ENCODE measurements at places on chromosomes 1 and 21. TPM values are rescaled to one million over a fixed set of nuclear protein-coding genes. Genes with fewer than 3 reads are reported as not detected.

DNA sequence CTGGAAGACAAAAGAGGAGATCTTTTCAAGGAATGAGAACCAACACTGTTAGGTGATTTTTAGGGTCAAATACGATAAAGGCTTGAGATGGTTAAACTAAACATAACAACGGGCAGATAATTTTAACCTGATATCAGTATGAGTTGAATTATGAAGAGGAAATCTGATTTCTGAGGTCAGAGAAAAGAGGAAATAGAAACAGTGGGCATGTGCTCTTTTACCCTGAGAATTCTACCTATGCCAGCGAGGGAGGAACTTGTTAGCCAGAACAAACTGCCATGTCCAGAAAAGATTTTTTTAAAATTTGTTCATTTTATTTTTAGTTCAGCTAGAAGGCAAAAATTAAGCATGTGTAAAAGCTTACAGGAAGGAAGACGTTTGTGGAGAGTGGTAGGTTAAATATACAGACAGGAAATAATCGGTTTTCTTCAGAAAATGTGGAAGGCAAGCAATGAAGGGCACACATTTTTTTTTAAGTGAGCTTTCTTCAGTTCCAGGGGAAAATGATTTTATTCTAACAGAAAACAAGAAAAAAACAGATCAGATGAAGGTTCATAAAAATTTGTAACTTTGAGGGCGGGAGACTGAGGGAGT, 1745.3 kb downstream of the MRPL39 start:
- no peak for DNase-seq

DNA sequence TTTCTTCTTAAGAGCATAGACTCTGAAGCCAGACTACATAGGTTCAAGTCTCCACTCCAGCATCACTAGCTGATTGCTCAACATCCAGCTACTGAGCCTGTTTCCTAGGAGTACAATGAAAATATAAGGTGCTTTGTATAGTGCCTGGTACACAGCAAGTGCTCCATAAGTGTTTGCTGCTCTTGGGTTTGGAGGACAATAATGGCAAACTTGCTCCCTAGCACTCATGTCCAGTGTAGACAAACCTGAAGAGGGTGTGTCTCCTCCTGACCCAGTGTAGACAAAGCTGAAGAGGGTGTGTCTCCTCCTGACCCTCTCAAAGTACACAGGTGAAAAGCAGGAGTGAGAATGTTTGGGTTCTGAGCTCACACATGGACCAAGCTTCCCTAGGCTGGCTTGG, 10.5 kb upstream of the ECE1 start:
- DNase-seq: no peak

Gene RPE65
- 5.0 TPM for total RNA-seq

DNA sequence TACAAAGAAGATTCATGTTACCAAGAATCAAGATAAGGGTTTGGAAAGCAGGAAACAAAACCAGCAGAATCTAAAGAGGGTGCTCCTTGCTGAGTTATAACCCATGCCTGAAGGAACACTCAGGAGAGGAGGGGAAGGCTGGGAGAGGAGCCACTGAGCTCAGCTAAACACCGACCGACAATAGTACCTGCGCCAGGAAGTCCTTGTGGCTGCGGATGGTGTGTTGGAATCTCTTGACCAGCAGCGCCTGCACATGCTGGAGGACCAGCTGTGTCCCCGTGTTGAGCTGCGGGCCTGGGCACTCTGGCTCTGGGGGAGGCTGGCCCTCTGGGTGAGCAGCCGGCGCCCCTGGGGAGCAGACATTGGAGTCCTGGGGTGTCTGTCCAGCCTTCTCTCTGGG, 89.4 kb downstream of the ABCA4 start:
- DNase-seq: no peak

DNA sequence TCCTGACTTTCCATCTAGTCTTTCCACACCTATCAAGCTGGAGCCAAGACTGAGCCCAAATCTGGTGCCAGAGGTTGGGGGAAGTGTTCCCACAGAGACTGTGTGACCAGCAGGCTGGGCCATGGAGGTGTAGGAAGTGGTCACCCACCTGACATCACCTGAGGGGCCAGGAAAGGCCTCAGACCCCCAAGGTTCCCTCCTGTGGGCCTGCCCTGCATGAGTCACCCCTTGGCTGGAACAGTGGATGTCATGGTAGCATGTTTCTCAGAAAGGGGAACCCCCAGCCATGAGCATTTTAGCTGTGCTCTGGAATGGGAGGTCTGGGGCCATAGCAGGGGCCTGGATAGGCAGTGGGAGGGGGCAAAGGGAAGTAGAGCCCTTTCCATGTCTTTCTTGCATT, 5.7 kb upstream of the TNFRSF8 start:
- no peak for DNase-seq

DNA sequence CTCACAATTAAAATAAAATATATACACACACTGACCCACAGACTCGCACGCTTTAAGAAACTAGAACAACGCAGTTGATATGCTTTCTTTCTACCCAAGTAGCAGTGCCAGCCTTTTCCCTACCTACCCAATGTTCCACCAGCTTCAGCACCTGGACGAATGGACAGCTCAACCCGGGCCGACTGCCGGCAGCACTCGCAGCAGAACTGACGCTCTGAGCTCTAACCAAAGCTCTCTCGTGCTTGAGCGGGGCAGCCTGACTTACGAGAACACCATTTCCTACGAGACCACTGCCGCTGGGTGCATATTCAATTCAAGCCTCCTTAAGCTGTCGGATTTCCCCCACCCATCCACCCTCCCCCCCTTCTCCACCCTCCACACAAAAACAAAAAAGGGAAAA, 127.4 kb upstream of the DPYD start:
- peak; percentile 57 for DNase-seq

- no peak for DNase-seq
These were observed 217.4 kb upstream of the KIAA0040 start for GRCh38 chr1:175409938-175410337.

GRCh38 chr1:10253755-10254154, 43.4 kb downstream of the KIF1B start:
- no peak for DNase-seq

Gene KIF17
- total RNA-seq: 0.25 TPM

DNA sequence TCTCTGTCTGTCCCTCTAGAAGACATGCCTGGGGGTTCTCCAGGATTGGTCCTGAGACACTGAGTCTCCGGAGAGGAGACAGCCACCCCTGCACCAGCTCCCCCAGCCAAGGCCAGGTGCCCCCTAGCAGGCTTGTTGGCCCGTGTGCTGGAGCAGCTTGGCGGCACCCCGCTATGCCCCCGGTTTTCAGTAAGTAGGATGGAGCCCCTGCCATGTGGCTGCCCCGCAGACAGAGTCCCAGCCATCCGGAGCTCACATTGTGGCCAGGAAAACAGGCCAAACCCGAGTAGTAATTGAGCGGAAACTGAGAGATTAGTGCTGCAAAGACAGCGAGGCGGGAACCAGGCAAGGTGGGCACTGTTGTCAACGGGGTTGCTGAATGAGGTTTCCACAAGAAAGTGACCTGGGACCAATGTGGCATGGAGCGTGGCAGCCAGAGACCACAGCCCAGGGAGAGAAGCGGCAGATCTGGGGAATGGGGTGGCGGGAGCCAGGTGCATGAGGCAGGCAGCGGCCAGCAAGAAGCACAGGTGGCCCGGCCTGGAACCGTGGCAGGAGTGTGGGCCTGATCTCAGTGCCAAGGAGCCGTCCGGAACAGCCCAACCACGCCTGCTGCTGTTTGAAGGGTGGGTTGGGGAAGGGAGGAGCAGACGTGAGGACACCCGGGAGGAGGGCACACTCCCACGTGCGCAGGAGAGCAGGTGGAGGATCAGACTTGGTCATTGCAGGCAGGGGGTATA, 137.4 kb upstream of the VAMP3 start:
- no peak for DNase-seq

GRCh38 chr1:66172272-66172671, 361.7 kb upstream of the SGIP1 start:
- no peak for DNase-seq

- peak; percentile 46 for DNase-seq
These were observed at the start of gene POMGNT1 for GRCh38 chr1:46197964-46198811. POMGNT1 (minus strand) TSS chr1:46198434; CDS start chr1:46197821, 613 bp downstream.

DNA sequence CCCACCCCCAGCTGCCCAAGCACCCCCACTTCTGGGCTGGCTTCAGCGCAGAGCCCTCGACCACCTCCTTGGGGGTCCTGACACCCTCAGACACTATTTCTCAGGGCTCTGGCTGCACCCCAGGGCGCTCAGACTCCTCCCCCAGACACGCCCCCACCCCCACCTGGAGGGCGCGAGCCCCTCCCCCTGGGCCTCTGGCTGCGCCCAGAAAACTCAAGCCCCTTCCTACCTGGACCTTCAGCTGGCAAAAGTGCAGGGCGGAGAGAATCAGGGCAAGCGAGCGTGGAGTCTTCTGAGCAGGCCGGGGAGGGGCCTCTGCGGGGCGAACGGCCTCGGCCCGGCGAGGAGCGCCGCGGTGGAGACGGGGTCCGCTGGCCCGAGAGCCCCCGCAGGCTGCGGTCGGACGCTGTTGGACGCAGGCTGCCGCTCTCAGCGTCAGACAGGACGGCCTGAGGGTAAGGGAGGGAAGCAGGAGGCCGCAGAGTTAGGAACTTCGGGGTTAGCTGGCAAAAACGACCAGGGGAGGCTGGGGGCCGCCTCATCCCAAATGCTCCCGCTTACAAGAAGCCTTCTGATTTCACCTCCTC, 17.4 kb upstream of the NBPF1 start:
- DNase-seq: no peak

Gene C1QTNF12
- total RNA-seq: 1.3 TPM

DNA sequence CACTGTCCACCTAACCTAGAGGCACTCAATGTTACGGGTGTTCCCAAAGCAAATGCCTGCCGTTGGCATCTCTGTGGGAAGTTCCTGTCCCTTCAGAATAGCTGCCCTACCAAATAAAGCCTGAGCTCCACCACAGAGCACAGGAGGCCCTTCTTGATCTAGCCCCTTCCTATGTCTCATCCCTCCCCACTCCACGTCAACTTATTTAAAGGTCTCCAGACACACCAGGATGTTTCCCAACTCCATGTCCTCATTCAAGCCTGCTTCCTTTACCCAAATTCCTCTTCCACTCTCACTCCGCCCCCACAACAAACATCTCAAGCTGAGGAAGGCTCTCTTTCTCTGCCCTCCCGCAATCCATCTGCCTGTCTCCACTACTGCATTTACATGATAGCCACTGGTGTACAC, 87.7 kb downstream of the TGFBR3 start:
- no peak for DNase-seq

Gene PPIH
- total RNA-seq: 40.4 TPM

GRCh38 chr1:22913421-22914141, 59.1 kb downstream of the LACTBL1 start:
- no peak for DNase-seq

DNA sequence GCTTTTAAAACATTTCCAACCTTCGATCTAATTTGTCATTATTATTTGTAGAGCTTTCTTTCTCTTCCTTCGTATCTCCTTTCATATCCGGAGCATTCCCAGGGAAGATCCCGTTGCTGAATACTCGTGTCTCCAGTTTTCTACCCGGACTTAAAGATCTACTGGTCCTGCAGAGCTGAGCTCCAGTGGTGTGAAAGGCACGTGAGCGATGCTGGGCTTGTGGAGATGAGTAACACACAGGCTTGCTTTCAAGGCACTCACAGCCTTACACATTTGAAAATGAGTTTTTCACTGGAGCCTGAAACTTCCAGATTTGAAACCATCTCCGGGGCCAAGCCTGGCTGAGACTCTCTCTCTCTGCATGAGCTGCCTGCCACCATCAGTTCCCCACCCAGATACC, 428.3 kb downstream of the KIF26B start:
- DNase-seq: no peak

Gene OR2T33
- not detected for total RNA-seq

Gene CFAP57
- total RNA-seq: 0.46 TPM

DNA sequence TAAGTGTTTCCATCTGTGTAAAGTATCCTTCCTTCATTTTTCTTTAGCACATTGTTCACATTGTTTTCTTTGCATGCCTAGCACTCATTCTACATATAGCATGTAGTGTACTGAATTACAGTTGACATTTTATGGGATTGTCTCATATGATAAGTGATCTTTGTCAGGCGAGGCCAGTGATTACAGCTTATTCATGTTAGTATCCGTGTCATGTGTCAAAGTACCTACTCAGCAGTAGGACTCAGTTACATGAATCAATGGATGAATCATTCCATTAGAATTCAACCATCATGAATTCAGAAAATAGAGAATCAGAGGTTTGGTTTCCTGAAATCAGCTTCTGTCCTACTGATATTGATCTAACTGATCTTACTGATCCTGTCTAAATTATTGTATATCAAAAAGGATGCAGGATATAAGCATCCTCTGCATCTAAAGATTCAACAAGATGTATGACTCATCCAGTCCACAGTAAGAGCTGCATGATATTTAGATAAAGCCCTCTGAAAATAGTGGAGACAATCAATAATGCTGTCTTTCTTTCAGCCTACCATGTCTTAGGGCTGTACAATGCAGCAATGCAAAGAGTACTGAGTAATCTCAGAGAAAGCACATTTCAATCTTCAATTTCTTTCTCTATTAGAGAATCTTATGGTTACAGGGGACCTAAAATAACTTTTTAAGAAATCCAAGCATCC, 20.7 kb upstream of the HRNR start:
- no peak for DNase-seq

GRCh38 chr1:7235871-7236517, 450.7 kb downstream of the CAMTA1 start:
- no peak for DNase-seq

Gene NOS1AP
- total RNA-seq: 0.02 TPM

- no peak for DNase-seq
These were observed 46.5 kb upstream of the GREM2 start for GRCh38 chr1:240658312-240658960.

Gene HCN3
- 1.6 TPM for total RNA-seq

DNA sequence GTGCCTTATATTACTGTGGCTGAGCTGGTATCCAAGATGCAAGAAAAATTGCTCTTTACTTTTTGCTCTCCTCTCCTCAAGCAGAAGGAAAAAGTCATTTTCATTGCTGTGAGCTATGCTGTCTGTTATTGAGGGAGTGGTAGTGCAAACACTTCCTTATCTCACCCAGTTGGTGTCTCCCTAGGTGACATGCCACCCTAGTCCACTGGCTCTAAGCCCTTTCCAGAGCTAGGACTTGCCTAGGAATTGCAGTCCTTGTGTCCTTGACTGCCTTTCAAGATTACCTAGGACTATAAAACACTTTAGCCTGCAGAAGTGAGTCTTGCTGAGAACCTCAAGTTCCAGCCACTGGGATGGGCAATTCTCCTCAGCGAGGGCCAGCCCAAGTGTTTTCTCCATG, 458.3 kb downstream of the MRPL39 start:
- no peak for DNase-seq

DNA sequence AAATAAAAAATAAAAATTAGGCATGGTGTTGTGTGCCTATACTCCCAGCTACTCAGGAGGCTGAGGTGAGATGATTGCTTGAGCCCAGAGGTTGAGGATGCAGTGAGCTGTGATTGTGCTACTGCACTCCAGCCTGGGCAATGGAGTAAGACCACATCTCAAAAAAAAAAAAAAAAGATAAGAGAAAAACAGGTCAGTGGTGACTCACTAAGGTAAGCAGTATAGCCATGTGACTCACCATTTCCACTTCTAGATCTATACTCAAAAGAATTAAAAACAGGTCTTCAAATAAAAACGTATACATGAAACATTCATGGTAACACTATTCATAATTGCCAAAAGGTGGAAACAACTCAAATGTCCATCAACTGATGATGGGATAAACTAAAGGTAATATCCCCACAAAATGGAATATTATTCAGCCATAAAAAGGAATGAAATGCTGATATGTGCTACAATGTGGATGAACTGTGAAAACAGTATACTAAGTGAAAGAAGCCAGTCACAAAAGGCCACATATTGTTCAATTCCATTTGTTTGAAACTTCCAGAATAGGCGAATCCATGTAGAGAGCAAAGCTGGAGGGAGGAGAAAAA, 75.1 kb downstream of the ZNF281 start:
- no peak for DNase-seq

Gene FAM167B
- not detected for total RNA-seq

- no peak for DNase-seq
These were observed 17.1 kb upstream of the EDN2 start for GRCh38 chr1:41501581-41501980.

Data from NCI-H460 (cell line).